Tongue (tissue), 3 donors: ENCODE measurements at places on chromosomes 11 and 22. TPM values are rescaled to one million over a fixed set of nuclear protein-coding genes. Genes with fewer than 3 reads are reported as not detected.
A peak's percentile ranks its signal among the peaks of the same experiment; 100 is the strongest.

GRCh38 chr11:2202071-2202899 lies 30.7 kb upstream of the TH start:
- DNase-seq, result peak; percentile 67

- DNase-seq, result no peak
These were observed 25.1 kb downstream of the SERPIND1 start for GRCh38 chr22:20798974-20799373.

The APOBEC3C gene
- 5.8 TPM for total RNA-seq

DNA sequence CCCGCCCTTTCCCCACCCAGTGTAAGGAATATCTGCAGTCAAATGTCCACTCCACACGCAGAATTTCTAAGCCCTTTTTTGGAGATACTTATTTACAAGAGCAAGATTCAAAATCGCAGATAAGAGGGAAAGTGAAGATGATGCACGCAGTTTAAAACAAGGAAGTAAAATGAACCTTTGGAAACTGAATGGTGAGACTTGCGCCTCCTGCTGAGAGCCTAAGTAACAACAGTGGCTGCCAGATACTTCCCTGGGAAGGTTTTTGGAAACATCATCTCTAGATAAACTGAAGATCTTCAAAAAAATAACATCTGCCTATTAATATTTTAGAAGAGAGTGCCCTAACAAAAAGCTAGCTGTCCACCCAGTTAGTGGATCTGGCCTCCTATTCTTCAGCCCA lies 963.1 kb upstream of the FAT3 start:
- no peak for DNase-seq
